Stomach (tissue), 19 donors: ENCODE measurements at places on chromosomes 16 and 17. TPM values are rescaled to one million over a fixed set of nuclear protein-coding genes. Genes with fewer than 3 reads are reported as not detected.

Gene SMG1
- 3.8 TPM for polyA plus RNA-seq

Gene SOST
- not detected for polyA plus RNA-seq

DNA sequence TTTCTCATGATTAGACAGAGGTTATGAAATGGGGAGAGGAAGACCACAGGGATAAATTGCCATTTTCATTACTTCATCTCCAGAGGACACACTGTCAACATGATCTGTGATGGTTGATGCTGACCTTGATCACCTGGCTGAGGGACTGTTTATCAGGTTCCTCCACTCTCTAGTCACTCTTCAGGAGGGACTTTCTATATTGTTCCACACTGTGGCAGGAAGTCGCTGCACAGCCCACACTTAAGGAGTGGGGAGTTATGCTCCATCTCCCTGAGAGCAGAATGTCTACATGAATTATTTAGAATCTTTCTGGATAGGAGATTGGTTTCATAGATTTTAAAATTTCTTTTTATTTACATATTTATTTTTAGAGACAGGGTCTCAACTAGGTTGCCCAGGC lies 46.7 kb downstream of the CYB5B start:
- DNase-seq = no peak

Gene ADAM11
- polyA plus RNA-seq = 0.19 TPM
